Myocyte (in vitro differentiated cells): ENCODE measurements at places on chromosomes 16 and 17. TPM values are rescaled to one million over a fixed set of nuclear protein-coding genes. Genes with fewer than 3 reads are reported as not detected.

CA5A gene
- not detected in 2 replicates for total RNA-seq

GRCh38 chr17:45867702-45868101, 23.0 kb downstream of the SPPL2C start:
- peak; percentile 9 for DNase-seq

C1QL1 gene
- total RNA-seq = 0.11 TPM in 1 of 2 replicates, not detected in the other

- DNase-seq = no peak
Observed at GRCh38 chr17:67569873-67570272, 147.9 kb upstream of the NOL11 start.

- DNase-seq = no peak
Observed at GRCh38 chr16:82855471-82855870, 228.7 kb downstream of the CDH13 start.

KCNH4 gene
- total RNA-seq = not detected in 2 replicates
